ENCODE measurements at places on chromosomes 11 and 22.
A peak's percentile ranks its signal among the peaks of the same experiment; 100 is the strongest.

GRCh38 chr22:36612458-36612857, 83.5 kb upstream of the EIF3D start:
- no peak for DNase-seq

GRCh38 chr11:116641561-116642045, 131.2 kb downstream of the BUD13 start:
- peak; percentile 49 for DNase-seq

- no peak for DNase-seq
These were observed 1045.1 kb downstream of the TBC1D22A start for GRCh38 chr22:47807506-47807905.

GRCh38 chr11:11808992-11809615, 32.7 kb upstream of the USP47 start:
- no peak for DNase-seq

DNA sequence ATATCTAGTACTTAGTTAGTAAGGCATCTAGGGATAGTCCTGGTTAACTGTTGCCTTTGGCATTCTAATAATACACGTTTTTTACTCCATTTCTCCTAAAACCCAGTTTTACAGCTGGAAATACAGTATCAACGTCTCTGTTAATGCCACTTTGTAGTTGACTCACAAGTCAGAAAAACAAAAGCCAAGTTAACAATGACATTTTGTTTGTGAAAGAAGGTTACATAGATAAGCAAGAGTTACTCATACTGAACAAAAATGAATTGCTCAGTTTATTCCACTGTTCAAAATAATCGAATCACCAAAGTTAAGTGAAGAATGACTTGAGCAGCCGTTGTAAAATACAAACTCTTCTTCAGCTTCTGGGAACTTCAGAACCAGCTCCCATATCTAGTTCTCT, 540.3 kb downstream of the ETS1 start:
- DNase-seq: no peak

DNA sequence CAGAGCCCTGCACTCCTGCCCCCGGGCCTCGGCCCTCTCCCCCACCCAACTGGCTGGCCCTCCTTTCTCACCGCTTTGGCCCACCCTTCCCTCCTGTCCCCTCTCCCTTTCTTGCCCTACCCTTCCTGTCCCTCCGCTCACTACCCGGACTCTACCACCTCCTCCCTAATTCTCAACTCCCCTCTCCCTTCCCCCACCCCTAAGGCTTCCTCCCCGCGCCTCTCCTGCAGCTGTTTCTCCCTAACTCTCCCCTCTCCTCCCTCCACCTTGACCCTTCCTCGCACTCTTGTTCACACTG, 421 bp downstream of the SLC15A3 start:
- no peak for DNase-seq

- DNase-seq: no peak
These were observed 3.4 kb upstream of the MOGAT2 start for GRCh38 chr11:75714211-75714610.

DNA sequence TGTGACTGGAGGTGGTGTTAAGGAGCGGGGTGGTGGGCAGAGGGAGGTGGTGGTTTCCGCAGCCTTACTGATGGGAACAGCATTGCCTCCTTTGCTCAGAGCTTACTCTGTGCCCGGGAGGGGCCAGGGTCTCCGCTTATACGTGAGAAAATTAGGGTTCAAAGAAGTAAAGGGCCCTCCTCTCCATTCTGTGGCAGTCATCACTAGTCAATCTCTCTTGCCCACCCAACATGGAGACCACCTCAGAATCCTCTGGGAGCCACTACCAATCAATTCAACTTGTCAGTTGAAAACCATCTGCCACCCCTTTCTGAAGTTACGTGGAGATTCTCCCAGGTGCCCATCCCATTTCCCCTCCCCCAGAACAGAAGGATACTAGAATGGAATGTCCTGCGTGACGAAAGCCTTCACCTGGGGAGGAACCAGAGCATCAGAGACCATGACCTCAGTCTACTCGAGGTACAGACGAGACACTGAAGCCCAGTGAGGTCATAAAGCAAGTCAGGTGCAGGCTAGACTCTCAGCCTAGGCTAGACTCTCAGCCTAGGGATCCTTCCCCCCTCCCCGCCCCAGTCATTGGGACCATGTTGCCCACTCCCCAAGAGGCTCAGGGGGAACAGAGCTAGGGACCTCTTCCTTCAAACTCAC, 2.0 kb downstream of the SELENOM start:
- DNase-seq: no peak

DNA sequence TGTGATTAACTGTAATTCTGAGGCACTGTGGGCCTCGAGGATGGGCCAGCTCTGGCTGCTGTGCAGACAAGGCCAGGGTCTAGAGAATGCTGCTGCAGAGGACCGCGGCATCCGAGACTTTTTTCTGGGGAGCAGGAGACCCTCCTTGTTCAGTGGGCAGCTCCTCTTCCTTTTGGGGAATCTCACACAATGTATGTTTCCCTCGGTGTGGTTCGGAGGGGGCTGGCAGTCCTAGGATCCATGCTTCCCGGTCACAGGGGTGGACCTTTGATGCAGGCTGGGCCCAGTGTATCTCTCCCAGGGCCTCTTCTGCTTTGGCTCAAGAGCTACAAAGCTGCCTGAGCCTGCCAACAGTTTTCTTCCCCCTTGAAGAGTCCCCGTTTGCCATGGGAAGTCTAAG, 31.5 kb downstream of the MYEOV start:
- DNase-seq: no peak

DNA sequence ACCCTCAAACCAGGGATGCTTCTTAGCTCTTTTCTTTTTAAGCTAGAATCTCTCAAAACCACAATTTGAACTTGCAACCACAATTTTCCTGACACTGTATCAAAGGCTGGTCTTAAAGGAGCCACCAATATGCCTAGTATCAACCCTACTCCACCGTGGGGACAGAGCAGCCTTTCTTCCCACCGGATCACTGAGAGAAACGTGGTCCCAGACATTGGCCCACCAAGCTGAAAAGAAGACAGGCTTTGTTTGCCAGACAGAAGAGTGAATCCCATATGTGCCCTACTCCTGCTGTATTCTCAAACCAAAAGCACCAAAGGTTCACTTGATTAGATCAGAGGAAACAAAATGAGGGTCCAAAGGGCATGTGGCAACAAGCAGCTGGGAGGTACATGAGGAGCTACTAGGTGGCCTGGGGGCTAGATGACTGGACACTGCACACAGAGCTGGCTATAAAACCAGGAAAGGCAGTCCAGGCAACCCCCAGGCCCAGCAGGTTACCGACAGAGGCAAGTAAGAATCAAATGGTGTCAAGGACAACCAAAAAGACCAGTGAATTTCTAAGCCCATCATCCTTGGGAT, 3.6 kb upstream of the VWCE start:
- DNase-seq: no peak

DNA sequence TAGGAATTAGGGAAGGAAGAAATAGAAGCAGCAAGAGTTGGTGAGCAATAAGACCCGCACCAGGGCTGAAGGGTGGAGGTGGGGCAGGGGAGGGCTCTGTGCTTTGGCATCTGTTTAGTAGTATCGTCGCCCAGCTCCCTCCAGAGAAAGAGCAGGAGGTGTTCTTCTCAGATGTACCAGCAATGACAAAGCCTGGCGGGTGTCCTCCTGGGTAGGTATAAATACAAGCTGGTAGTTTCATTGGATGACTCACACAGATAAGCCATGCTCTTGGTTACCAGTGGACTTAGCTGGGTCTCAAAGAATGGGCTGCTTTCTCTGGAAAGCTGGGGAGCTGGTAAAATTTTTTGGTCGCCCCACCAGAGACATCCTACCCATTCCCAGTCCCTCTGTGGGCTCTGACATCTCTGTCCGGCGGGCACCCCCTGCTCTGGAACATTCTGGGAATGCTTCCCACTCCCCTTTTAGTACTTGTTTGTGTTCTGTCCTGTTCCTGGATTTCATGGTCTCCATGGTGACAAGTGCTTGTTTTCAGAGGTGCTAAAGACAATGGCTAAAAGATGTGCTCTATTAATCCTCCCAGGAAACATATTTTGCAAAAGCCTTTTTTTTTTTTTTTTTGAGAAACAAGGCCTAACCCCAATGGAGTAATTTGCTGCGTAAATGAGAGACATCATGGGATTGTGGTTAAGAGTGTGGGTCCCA, 15.4 kb upstream of the TUBA8 start:
- DNase-seq: no peak

- DNase-seq: no peak
These were observed 19.6 kb downstream of the SUN2 start for GRCh38 chr22:38736257-38736570.

GRCh38 chr11:42066113-42066512, 606.7 kb upstream of the LRRC4C start:
- no peak for DNase-seq

GRCh38 chr22:39662686-39663052, 92.1 kb downstream of the CACNA1I start:
- DNase-seq: peak; percentile 36

- no peak for DNase-seq
These were observed 49.2 kb downstream of the CD6 start for GRCh38 chr11:61020551-61021235.

GRCh38 chr11:82174610-82175009, 559.1 kb downstream of the FAM181B start:
- no peak for DNase-seq

DNA sequence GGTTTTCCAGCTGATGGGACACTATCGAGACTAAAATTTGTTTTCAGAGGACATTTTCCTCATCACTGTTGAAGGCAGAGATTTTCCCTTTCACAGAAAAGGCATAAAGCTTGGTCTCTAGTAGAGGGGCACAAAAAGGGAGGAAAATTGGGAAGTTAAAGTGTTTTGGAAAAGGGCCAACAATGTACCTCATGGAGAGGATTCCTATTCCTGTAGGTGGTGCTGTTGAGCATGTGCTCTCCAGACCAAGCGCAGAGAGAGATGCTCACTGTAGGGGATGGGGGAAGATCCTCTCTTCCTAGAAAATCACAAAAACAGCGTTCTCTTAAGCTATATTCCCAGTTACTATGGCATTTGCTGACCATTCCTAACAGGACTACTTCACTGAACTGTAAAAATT, 44.9 kb downstream of the OR4C46 start:
- DNase-seq: no peak

GRCh38 chr22:46464701-46465344, 72.6 kb downstream of the CELSR1 start:
- no peak for DNase-seq

DNA sequence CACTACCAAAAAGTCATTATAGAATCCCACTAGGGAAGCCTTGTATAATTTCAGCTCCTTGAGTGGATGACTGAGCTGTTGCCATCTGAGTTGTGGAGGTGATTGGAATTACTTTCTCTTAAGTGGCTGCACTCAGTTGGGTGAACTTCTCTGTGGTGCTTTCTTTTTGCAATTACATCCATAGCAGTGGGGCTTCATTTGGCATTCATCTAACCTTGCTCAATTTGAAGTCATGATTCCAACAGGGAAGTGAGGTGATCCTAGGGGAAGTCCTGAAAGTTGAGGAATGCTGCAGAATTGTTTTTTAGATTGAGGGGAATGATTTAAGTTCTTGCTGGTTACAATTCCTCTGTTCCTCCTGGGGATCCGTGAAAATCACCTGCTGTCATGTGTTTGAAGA, 39.6 kb downstream of the ARHGAP42 start:
- DNase-seq: no peak

- DNase-seq: no peak
These were observed 6.6 kb downstream of the RIC8A start for GRCh38 chr11:214083-214482.

DNA sequence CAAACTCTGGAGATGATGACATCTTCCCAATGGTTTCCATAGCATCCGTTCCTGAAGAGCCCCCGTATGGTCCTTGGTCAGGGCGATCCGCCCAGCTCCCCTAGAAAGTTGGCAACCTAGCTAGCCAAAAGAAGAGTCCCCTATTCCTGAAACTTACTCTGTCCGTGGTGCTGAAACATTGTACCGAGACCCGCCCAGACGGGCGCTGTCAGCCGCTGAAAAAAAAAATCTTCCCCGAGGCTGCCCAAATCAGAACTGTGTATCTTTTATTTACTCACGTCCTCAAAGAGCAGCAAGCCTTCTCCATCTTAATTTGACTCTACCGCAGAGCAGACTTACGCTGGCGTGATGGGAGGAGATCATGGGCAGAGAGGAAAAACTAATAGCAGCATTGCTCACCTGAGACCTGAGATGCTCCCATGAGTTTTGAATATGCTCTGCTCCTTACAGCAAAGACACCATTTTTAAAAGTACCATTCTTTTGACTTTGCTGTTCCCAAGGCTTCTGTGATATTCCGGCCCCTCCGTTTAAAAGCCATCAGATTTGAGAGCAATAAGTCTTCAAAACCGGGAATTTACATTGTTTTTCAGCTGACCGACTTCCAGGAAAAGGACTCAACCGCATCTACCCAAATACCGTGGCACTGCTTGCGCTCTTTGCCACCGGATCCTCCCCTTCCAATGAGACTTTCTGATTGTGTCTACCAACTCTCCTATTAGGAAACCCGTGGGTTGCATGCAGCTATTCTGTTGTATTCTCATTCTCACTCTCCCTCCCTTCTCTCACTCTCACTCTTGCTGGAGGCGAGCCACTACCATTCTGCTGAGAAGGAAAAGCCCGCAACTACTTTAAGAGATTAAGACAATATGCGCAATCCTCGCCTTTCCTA, at the start of gene SLC17A6:
Gene SLC17A6 (plus strand): TSS at position 786 of the 890 bp plus-strand sequence. CDS start 153 bp downstream, outside the sequence.
- peak; percentile 78 for DNase-seq

- DNase-seq: no peak
These were observed 50.2 kb downstream of the IGF2 start for GRCh38 chr11:2088746-2089535.

DNA sequence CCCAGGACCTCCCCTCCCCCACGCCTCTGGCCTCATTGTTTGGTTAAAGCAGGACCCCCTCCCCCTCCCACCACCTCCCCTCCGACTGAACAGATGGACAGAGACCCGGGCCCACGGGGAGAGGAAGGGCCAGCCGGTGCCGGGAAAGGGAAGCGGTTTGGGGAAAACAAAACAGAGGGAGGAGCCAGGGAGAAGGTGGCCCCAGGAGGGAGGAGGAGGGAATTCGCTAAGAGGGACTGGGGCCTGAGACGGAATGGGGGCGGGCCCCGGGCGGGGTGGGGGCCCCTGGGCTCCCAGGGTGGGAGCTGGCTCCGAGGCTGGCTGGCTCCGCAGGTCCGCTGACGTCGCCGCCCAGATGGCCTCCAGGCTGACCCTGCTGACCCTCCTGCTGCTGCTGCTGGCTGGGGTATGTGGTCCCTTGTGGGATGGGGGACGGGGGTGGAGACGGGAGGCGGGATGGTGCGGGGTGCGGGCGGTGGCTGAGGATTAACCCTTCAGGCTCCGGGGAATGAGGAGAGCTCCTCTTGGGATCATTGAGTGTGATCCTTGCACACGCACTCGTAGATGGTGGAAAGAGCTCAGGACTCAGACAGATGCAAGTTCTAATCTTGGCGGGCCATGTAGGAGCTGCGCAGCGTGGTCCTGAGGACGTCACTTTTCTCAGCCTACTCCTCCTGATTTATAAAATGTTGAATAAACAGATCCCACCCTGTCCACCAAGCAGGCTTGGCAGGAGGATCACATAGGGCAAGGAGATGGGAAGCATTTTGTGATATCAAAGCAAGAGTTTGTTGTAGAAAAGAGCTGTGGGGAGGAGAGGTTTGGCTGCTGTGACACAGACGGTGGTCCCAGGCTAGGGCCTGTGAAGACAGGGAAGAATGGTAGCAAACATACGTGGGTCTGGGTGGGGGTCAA, 688 bp downstream of the SERPING1 start:
- DNase-seq: no peak
